ENCODE measurements at places on chromosomes 12 and 14. TPM values are rescaled to one million over a fixed set of nuclear protein-coding genes. Genes with fewer than 3 reads are reported as not detected.

- no peak for DNase-seq
Measured at GRCh38 chr12:53744751-53745150, 7.0 kb downstream of the CISTR start.

DNA sequence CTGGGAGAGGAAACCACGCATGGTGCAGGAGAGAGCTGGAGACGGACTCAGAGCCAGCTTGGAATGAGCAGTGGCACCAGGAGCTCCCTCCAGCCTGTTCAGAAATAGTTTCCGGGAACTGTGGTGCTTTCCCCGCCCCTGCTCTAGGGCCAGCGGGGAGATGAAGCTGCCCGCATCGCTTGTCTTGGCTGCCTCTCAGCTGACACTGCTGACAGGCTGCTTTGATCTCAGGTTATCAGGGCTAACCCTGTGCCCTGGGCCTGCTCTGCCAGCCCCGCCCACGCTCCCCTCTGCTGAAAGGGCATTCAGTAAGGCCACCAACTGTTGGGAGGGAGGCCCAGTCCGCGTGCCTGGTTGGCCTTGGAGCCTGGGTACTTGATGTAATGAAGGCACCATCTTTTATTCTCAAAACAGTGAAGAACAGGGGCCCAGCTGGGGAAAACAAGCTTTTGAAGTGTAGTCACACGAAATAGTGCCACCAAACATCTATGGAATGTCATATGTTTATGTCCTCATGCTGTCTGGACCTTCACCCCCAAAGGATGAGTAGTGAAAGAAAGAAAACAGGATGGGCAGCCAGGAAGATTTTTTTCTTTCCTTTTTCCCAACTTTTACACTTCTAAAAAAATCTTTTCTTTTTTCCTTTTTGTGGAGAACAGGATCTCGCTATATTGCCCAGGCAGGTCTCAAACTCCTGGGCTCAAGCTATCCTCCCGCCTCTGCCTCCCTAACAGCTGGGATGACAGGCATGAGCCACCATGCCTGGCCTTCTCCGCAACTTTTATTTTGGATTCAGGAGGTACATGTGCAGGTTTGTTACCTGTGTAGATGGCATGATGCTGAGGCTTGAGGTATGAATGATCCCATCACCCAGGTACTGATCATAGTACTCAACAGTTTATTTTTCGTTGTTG, 115.9 kb upstream of the TBX3 start:
- peak; percentile 73 for DNase-seq

DNA sequence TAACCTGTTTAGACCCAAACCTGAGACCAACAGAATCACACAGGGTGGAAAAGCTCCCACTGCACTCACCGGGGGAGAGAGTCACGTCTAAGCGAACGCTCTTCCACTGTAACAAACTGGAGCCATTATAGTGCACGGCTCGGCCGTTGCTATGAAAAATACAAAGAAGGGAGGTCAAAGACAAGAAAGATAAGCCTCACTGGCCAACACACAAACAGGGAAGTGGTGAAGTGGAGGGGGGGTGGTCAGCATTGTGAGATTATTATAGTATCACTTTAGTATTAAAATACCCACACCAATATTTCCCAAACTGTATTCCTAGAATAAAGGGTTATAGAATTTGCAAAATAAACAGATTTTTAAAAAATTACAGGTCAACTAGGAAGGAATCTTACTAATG, 90.9 kb downstream of the TRAFD1 start:
- DNase-seq = no peak

- DNase-seq = no peak
Measured at GRCh38 chr12:109654357-109654756, 59.3 kb upstream of the FAM222A start.

GRCh38 chr12:40831916-40832315, 139.7 kb downstream of the CNTN1 start:
- no peak for DNase-seq

DNA sequence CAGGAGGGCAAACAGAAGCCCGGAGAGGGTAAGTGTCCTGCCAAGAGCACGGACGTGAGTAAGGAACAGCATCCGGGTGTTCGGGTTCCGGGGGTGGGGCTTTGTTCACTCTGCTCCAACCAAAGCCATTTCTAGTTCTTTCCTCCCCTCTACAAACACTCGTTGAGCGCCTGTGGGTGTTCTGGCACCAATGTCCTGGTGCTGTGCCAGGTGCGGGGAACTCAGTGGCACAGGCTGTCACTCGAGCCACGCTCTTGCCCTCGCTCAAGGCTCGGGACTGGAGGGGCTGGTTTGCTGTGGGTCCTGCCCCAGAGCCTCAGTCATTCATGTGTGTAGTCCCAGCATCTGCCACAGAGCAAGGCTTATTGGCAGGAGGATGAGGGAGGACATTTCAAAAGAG, 157.5 kb downstream of the CALM1 start:
- no peak for DNase-seq

DNA sequence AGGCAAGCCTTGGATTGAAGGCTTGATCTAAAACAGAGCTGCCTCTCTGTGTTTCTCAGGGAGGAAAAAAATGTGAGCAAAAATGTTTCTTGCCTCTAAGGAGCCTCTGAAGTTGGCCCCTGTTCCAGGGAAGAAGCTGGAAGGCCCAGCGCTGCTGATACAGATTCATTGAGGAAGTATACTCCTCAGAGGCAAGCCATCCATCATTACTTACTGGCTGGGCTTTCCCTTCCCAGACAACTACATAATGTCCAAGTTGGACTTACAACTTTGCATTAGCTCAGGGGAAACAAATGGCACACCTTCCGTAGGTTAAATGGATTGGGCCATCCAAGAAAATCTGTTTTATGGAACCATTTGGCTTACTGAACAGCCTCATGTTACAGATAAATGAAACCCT, 263.7 kb upstream of the SEL1L start:
- DNase-seq = no peak

DNA sequence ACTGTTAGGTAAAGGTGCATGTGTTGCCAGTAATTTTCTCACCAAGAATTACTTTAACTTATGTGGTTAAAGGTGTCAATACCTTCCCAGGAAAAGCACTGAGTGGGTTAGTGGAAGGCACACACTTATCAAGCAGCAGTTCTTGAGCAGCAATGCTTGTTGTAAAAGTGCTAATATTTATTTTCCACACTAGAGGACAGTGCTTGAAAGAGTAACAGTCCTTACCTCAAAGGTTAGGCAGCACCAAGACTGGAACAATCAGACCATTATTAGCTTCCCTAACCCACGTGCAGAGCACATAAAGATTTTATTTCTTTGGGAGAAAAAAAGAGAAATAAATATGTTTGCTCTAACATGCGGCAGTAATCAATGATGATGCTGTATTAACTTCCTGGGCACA, 48.8 kb upstream of the KRR1 start:
- DNase-seq = peak; percentile 9

DNA sequence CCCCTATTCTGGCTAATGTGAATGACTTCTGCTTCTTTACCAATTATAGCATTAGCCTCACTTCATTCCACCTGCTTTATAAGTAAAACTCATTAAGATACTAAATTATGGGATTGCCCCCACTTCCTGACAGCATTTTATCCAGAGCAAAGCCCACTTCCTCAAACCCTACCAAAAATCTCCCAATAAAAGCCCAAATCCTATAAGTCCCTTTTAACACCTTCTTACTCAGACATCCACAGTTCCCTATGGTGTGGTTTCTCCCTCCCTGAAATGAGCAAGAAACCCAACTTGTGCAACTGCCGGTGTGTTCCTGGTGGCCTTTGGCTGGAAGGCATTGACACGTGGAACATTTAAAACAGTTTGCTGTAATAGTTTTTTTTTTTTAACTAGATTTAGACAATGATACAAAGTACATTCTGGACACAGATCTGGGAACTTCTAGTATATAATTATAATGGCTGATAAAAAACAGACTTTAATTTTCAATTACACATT, 53.1 kb downstream of the BRMS1L start:
- no peak for DNase-seq

- no peak for DNase-seq
Measured at GRCh38 chr14:71115821-71116567, 208.7 kb downstream of the PCNX1 start.

- DNase-seq = no peak
Measured at GRCh38 chr14:88681755-88682494, 110.8 kb downstream of the EML5 start.

GRCh38 chr12:121483949-121484348, 84.0 kb downstream of the RNF34 start:
- DNase-seq = no peak

DNA sequence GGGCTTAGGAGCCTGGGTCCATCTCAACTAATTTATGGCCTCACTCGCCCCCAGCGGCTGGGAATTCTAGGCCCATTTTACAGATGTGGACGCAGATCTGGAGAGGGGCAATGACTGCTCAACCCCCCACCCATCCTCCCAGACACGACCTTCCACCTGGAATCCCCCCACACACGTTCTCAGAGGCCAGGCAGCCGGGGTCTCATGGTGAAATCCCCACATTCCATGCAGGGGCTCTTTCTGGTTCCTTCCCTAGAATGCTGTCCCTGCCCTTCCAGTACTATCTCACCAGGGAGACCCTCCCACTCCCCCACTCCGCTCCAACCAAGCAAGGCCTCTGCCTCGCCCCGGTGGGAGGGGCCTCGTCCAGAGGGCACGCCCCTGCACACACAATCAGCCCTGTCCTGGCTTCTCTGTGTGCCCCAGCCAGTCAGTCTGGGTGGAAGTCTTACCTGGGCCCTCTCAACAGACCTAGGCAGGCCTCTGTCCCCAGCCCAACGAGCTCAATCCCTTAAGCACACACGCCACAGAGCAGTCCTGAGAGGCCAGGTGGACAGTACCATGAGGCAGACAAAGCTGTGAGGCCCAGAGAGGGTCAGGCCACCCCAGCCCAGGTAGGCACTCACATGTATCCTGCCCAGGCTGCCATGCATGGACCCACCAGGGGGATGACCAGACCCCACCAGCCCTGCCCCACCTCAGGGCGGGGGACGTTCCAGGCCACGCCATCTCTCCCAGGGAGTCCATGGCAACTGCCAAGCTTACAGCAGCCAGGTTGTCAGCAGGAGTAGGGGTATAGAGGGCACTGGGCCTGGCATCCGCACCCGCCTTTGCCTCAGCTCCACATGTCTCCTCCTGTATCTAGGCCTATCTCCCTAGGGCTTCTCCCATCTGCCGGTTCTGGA, 1.3 kb upstream of the ANKRD9 start:
- DNase-seq = no peak

DNA sequence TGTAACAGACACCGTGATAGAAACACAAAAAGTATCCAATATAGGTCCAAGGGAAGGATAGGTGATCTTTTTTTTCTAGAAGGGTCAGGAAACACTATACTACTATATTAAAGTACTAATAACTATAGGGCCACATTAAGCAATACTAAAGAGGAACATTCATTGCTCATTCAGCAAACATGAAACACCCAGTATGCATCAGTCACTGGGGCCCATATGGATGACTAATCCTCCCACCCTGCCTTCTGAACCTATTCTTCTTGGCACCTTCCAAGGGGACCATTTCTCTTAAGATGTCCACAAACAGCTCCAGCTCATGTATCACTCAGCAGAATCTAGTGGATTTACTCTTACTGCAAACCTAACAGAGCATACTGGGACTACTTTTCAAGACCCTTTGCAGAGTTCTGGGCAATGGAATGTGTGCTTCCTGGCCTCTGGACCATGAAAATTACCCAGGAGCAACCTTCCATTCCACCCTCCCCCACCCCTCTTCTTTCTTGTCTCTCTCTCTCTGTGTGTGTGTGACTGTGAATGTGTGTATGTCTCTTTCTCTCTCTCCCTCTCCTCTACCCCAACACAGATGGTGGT, 187.9 kb downstream of the EPS8 start:
- peak; percentile 21 for DNase-seq

DNA sequence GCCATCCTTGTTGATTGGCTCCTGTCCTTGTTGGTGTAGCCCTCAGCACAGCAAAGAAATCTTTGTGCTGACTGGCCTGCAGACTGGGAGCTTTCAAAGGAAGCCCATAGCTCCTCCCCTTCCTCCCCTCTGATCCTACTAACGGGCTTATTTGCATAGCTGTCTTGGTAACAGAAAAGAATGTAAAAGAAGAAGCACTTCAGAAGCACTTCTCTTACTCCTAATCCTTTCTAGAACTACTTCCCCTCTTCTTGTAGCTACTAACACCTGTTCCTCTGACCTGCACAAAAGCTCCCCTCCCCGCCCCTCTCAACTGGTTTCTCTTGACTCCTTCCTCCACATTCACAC, 14.3 kb upstream of the RIC8B start:
- DNase-seq = no peak

GRCh38 chr12:4957761-4958160, 48.1 kb downstream of the KCNA1 start:
- DNase-seq = no peak

- peak; percentile 59 for DNase-seq
Measured at GRCh38 chr12:130747867-130748740, 32.0 kb upstream of the RIMBP2 start.

DNA sequence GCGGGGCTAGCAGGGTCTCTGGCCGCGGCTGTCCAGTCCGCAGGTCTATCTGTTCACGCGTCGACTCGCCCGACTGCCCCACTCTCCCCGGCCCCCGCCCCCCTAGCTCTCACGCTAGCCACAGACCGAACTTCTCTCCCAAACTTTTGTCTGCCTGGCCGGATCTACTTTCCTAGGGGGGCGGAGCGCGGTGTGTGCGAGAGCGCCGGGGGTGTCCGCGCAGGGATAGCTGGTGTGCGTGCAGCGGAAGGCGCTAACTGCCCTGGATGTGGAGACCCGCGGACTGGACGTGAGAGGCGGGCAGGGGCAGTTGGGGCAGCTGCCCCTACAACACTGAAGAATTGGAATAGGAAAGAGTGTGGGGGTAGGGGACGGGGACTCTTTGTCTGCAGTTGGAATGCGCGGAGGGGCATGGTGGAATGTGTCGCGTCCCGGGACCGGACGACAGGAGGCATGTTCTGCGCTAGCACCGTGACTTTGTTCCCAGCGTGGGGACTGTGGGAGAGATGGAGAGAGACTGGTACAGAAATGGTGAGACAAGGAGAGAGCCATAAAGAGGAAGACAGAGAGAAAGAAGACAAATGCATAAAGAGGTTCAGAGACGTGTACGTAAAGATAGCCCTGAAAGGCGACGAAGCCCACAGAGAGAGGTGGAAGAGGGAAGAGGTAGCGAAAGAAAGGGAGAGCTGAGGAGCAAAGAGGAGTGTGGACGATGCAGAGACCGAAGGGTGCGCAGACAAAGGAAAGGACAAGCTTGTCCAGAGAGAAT, at the start of gene AJUBA:
Gene AJUBA (minus strand): TSS at position 75 of the 769 bp plus-strand sequence. CDS start 285 bp downstream, outside the sequence.
- DNase-seq = peak; percentile 58

- DNase-seq = peak; percentile 91
Measured at GRCh38 chr12:124480469-124481256, 86.7 kb downstream of the NCOR2 start.

The ISM2 gene
- total RNA-seq = 2.8 TPM

The STAB2 gene
- total RNA-seq = not detected

The ASPG gene
- total RNA-seq = not detected

The B4GALNT1 gene
- 61.9 TPM for total RNA-seq

The SMOC1 gene
- not detected for total RNA-seq

The SAV1 gene
- total RNA-seq = 9.6 TPM

The SYT10 gene
- total RNA-seq = not detected

The CEP128 gene
- total RNA-seq = 2.4 TPM

The SPTB gene
- total RNA-seq = 2.0 TPM

The SLC15A5 gene
- total RNA-seq = not detected
